ENCODE measurements at places on chromosomes 13 and 19. TPM values are rescaled to one million over a fixed set of nuclear protein-coding genes. Genes with fewer than 3 reads are reported as not detected.

ACP5 gene
- 58.8 TPM for total RNA-seq

MEF2B gene
- total RNA-seq: 3.2 TPM

IRGC gene
- total RNA-seq: not detected

GRCh38 chr13:80022146-80022545 is 318.8 kb downstream of the SPRY2 start:
- DNase-seq: no peak

DNA sequence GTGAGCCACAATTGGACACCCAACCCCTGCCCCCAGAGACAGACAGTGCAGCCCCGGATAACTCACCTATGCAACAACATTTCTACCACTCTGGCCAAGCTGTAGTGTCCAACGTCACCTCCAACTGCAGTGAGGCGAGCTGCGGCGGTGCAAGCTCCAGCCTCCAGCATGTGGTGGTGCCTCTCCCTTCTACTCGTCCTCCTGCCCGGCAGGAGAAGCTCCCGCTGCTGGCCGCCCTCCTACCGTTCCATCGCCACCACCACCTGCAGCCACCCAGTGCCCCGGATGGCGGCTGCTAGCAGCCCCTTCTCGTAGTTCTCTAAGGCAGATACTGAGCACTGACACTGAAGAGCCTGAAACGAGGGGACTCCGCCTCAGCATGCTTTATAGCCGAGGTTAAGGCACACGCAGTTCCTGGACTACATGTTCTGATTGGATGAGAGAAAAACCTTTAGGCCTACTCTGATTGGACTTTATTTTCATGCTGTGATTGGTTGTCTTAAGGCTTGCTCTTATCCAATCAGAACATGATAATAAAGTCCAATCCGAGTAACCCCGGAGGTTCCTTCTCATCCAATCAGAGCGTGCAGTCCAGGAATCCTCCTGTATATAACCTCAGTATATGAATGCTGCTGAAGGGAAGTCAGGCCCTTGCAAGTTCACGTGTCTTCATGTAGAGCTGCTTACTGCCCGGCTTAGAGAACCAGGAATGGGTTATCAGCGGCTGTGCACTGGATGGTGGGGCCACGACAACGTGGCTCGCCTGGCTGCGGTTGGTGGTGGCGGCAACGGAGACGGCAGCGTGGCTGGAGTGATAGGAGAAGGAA is 63.5 kb downstream of the TUBA3C start:
- DNase-seq: no peak

- DNase-seq: no peak
These were observed 3.6 kb downstream of the CACNG7 start for GRCh38 chr19:53912653-53913052.

GRCh38 chr13:92901739-92902138 is 324.9 kb upstream of the GPC6 start:
- no peak for DNase-seq

DNA sequence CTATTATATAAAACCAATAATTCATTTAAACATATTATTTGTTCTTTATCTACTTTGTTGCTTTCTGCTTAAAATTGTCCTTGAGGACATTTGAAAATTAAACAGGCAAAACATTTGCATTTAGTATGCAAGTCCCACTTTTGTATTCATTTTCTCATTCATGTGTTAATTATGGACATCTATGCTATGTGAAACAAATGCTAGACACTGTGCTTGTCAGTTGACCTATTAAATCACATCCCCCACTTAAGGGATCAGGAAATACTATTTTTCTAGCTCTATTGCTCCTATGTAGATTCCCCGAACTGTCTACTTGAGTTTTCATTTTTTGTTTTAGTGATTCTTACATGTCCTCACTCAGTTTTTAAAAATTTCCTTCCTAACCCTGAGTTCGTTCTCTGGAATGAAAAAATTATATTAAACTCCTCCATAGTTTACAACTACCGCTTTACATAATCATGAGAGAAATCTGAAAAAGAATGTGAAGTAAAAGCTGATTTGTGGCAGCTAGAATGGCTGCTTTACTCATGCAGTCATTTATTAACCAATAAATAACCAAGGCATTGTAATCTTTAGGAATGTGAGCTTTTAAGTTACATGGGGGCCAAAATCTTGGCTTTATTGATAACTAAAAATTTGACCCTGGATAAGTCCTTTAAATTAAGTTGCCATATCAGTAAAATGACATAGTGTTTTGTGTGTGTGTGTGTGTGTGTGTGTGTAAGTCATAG is 188.5 kb downstream of the LIG4 start:
- no peak for DNase-seq

- DNase-seq: no peak
These were observed 4.2 kb downstream of the FNDC3A start for GRCh38 chr13:48979892-48980291.

GRCh38 chr19:18848878-18849661 is 17.3 kb downstream of the UPF1 start:
- no peak for DNase-seq

All from activated CD8-positive, alpha-beta memory T cell treated with anti-CD3 and anti-CD28 coated beads, Interleukin-2, amount 10 ng/mL, durations not matched to agents 7 days and 5 days (primary cell).